ENCODE measurements at places on chromosomes 7 and 10. TPM values are rescaled to one million over a fixed set of nuclear protein-coding genes. Genes with fewer than 3 reads are reported as not detected.

- H3K27ac ChIP-seq: no peak overlapping the region
- H3K36me3 ChIP-seq: no peaks in the 10 kb centered on the region
- H3K4me3 ChIP-seq: no peak overlapping the region
- no peaks in the 10 kb centered on the region for H3K4me1 ChIP-seq
Observed at GRCh38 chr7:56199639-56200038, 83.4 kb upstream of the NUPR2 start.

DNA sequence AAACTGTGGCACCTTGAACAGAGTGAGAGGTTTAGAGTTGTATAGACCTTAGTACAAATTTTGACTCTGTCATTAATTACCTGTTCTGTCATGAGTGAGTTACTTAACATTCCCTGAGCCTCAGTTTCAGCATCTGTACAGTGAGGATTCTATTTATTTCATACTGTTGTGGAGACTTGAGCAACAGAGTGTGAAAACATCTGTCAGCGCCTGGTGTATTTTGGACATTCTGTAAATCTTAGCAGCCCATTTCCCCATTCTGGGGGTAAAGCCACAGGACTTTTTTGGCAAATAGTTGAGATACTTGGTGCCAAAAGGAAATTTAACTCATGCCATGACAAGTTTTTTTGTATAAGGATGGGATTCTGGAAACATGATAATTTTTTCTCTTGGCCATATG lies 94.8 kb downstream of the AUTS2 start:
- no peaks in the 10 kb centered on the region for H3K27me3 ChIP-seq
- H3K4me1 ChIP-seq: peaks cover 17% of the 10 kb centered on the region
- no peak overlapping the region for H3K27ac ChIP-seq
- DNase-seq: no peak

DNA sequence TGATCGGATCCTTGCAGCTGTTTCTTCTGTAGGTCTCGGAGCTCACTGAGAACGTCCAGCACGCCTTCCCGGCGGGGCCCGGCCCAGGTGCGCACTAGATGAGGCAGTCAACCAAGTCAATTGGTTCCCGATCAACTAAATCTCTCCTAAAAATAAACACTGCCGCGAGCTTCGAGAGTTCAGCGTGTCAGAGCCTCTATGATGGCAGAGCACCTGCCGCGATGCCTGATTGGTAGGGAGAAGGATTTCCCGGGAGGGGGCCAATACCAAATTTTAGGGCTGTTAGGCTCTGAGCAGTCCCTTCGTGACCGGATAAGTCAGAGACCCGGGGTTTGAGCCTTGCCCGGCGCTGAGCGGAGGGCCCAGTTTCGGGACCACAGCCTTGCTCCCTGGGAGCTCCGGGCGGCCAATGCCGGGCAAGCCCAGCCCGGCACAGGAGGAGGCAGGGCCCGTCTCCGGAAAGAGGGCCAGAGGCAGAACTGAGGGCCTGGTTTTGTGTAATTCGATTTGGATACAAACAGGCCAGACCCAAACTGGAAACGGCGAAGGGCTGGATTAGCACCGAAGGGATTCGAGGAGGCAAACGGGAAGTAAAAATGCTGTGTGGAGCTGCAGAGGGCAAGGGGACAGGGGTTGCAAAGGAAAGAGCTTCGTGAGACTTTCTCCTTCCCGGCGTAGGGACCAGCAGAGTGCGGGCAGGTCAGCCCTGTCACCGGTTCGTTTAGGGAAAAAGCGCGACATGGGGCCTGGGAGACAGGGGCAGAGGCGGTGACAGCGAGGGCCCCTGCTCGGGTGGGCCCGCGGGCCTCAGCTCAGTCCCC lies 569 bp downstream of the SLC26A5 start:
- H3K27me3 ChIP-seq: peaks cover 3% of the 10 kb centered on the region
- H3K36me3 ChIP-seq: no peaks in the 10 kb centered on the region
- no peak overlapping the region for H3K4me3 ChIP-seq
- no peak overlapping the region for H3K27ac ChIP-seq
- DNase-seq: no peak

DNA sequence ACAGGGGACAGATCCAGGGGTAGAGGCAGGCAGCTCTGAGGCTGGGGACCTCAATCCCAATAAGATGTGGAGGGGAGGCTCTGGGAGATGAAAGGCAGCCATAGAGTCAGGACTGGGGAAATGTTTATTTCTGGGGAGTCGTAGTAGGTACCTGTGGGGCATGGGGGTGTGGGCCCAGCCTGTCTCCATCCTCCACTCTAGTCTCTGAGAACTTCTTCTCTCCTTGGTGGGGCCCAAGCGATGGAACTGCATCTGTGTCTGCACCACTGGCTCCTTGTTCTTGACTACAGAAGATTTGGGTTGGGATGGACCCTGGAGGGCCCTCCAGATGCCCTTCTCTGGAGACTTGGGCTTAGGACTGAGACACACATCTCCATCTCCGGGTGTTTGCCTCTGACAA lies 953.9 kb upstream of the ZNF722 start:
- H3K4me3 ChIP-seq: no peak overlapping the region
- no peaks in the 10 kb centered on the region for H3K4me1 ChIP-seq
- no peak overlapping the region for H3K27ac ChIP-seq
- no peaks in the 10 kb centered on the region for H3K27me3 ChIP-seq

VSTM4 gene
- total RNA-seq: not detected

GHRHR gene
- total RNA-seq: not detected

BRI3 gene
- 82.4 TPM for total RNA-seq
